ENCODE measurements at places on chromosomes 1 and 21.
A peak's percentile ranks its signal among the peaks of the same experiment; 100 is the strongest.

DNA sequence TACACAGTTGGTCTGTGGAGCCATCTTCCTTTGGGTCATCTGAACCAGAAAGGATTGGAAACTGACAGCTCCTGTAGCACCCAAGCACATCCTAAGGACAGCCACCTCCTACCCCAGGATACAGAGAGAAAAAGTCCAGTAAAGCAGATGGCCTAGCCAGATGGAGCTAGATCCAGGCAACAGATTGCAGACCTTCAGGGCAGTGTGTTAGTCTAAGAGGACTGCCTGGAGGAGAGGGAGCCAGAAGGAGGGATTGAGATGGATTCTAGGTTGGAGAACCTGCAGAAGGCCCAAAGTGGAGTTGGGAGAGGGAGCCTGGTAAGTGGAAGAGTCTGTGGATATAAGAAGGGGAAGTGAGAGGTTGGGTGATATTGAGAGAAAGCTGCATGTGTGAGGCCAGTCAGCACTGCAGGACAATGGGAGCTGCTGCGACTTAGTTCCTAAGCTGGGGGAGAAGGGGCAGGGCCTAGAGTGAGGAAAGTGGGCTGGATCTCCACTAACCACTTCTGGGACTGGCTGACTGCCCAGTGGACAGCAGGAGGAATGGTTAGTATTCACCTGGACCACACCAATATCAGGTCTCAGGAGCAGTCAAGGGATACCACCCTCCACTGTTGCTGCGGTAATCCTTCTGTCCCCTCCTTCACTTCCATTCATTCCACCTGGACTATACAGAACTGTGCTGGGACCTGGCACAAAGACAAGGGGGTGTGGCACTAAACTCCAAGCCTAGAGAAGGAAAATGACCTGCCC is 13.4 kb downstream of the BCAN start:
- no peak for DNase-seq

DNA sequence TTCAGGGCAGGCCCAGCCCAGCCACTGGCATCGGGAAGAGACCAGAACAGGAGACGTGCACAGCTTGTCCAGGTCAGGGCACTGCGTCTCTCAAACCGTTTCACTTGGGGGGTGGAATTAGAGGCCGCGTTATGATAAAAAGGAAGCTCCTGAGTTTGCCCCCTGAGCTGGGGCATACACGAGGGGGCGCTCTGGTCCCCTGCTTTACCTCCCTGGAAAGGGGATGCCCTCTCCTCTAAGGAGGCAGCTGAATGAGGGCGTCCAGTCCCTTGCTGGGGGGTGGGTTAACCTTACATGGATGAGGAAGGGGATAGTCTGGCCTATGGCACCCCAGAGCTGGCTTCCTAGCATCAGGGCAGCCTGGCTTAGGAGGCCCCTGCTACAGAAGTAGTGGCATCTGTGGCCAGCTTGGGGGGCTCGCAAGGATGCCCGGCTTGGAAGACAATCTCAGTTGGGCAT is 2.3 kb downstream of the MYOG start:
- DNase-seq = no peak

- DNase-seq = no peak
Measured at GRCh38 chr1:207840380-207840779, 70.5 kb downstream of the CD34 start.

DNA sequence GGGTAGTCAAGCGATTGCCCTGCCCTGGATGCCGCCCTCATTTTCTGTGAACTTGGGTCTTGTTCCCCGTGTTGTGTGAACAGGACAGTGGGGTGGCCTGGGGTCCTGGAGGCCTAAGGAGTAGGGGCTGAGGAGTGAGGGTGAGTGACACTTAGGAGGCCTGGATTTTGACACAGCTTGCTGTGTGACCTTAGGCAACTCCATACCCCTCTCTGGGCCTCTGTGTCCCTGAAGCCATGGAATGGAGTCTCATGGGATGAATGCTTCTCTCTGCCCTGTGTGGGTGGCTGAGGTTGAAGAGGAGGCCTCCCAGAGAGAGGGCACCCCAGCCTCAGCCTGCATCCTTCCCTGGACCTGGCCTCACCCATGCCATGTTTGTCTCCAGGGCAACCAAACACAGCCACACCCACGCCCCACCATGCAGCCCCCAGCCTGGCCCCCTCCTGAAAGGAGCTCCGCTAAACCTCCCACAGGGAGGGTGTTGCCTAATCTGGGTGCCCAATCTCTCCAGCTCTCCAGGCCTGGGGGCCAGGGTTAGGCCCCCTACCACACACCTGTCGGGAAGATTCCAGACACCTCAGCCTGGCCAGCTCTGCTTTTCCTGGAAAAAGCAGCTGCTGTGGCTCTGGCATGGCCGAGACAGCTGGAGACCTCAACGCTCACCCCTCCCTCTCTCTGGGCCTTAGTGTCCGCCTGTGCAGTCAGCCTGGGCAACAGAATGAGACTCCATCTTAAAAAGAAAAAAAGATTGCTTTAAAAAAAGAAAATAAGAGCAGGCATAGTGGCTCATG is 9.9 kb downstream of the MYOM3 start:
- no peak for DNase-seq

DNA sequence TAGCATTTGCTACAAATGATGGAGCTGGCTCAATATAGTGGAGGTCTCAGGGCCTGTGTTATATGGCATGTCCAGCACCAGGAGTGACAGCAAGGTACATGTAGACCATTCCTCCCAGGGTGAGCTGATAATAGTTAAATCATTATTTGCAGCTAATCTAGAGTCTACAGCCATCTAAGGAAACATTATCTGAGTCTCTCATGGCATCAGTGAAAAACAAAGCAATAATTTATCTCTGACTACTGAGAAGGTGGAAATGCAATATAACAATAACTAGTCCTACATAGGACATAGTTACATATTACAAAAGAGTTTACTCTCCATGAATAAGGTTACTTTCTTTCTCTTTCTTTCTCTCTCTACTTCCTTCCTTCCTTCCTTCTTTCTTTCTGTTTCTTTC is 143.4 kb upstream of the KCNK2 start:
- DNase-seq = no peak

DNA sequence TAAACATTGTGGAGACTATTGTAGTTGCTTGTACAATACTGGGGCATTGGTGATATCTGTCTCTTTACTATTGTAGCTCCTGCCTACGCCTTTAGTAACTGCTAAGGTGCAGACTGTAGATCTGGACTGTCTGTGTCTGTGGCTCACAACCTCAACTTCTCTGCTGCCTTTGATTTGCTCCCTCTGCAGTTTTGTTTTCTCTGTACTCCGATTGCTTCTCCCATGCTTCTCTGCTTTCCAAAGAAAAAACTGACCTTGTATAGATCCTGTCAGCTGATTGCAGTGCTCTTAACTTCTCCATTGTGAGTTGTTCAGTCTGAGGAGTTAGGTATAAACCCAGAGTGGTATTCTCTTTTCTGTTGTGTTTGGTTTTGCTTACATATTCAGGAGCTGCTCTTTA is 15.3 kb downstream of the MAGI3 start:
- DNase-seq = no peak

- no peak for DNase-seq
Measured at GRCh38 chr1:227102056-227102455, 162.0 kb downstream of the COQ8A start.

DNA sequence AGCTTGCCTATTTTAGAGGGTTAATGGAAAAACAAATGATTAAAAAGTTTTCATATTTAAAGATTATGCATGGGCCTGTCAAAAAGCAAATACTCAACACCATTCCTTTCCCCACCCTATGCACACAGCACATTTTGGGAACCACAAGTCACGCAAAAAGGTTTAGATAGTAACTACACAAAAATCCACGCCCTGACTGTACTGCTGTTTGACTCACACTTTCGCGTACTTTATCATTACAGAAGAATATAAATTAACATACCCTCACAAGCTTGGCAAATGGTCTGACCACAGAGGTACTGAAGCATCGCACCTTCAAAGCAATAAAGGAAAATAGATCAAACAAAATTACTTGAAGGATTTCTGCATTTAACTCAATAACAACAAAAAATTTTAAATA is 1.4 kb downstream of the ATP5PO start:
- no peak for DNase-seq

GRCh38 chr1:242718967-242719366 is 194.5 kb upstream of the PLD5 start:
- no peak for DNase-seq

DNA sequence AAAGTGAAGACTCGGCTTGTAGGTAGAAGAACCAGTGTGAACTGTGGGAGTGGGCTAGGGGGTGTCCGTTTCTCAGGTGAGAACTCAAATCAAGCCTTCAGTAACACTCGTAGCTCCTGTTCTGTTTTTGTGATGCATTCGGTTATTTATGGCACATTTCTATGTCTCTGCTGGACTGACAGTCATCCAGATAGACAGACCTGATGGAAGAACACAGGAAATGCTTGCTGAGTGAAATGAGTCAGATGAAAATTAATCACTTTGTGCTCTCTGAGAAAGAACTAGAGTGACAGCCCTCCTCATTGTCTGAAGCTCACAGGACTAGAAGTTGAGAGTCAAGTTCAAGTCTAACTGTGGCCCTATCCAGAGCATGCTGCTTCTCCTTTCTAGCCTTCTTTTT is 360.1 kb upstream of the PLXNA2 start:
- DNase-seq = no peak

- no peak for DNase-seq
Measured at GRCh38 chr1:75970631-75971030, 38.4 kb upstream of the ASB17 start.

DNA sequence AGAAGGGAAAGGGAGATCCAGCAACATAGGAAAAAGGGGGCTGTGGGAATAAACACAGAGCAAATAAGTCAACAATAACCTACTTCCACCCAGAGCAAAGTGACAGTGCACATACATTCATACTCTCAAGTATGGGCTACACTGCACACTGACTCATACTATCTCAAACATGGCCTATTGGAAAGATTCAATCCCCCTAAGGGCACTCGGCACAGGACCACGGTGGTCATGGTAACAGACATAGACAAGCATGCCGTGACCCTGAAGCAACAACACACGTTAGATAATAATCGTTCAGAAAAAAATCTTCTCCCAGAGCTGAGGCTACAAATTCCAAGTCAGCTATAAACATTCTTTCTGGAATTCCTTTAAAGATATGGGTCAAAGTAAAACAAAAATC is 16.8 kb upstream of the JAK1 start:
- peak; percentile 76 for DNase-seq

- peak; percentile 78 for DNase-seq
Measured at GRCh38 chr1:118151312-118151937, 33.6 kb downstream of the SPAG17 start.

DNA sequence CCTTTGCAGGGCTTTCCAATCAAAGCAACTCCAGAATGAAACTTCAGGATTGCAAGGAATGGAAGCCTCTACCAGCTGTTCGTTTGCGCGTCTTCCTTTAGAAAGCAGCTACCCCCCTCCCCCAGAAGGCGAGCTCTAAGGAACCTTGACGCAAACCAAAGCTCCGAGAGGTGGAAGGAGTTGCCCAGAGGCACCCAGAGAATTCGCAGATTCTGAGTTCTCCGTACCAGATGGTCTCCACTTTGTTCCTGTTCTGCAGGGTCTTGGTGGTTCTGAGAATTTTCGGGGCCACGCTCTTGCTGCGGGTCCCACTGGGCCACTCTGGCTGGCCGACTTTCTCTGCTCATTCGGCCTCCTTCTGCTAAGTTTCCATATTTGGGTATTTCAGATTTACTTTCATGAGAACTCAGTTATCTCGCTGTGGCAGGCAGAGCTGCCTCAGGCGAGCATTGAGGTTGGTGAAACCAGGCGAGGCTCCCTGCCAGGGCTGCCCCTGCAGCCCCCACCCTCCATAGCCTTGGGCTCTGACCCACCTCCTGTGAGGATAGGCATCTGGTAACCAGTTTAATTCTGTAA is 801 bp downstream of the TRAF5 start:
- peak; percentile 71 for DNase-seq

GRCh38 chr1:233993651-233994050 is 89.2 kb downstream of the SLC35F3 start:
- DNase-seq = no peak

GRCh38 chr1:17488995-17489767 is 49.7 kb upstream of the RCC2 start:
- peak; percentile 13 for DNase-seq

DNA sequence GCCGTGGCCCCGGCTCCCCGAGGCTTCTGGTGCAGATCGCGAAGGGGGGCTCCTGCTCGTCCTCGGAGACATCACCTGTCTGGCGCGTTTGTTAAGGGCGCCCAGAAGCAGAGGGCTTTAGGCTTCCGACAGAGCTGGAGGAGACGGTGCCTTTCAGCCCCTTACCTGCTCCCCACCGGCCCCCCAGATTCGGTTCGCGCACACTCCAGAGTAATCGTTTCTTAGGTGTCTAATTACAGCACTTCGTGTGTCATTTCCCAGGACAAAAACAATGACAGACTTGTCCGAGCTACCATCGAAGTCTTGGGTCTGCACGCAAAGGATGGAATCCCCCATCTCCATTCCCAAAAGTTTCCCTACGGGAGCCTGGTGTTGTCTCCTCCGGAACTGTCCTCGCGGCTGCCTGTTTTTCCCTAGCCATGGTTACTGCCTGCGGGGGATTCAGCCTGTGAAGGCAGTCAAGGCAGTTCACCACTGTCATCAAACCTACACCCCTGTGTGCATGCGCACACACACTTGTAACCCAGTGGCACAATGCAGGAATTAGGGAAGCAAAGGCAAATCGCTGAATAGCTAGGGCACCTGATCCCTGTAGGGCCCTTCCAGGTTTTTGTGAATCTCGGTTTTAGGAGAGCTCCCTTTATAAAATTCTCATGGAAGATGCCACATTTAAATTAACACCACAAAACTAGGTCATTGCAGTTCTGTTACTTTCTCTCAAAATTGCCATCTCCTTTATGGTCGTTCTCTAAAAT is 738 bp upstream of the CDC42BPA start:
- DNase-seq = peak; percentile 38

DNA sequence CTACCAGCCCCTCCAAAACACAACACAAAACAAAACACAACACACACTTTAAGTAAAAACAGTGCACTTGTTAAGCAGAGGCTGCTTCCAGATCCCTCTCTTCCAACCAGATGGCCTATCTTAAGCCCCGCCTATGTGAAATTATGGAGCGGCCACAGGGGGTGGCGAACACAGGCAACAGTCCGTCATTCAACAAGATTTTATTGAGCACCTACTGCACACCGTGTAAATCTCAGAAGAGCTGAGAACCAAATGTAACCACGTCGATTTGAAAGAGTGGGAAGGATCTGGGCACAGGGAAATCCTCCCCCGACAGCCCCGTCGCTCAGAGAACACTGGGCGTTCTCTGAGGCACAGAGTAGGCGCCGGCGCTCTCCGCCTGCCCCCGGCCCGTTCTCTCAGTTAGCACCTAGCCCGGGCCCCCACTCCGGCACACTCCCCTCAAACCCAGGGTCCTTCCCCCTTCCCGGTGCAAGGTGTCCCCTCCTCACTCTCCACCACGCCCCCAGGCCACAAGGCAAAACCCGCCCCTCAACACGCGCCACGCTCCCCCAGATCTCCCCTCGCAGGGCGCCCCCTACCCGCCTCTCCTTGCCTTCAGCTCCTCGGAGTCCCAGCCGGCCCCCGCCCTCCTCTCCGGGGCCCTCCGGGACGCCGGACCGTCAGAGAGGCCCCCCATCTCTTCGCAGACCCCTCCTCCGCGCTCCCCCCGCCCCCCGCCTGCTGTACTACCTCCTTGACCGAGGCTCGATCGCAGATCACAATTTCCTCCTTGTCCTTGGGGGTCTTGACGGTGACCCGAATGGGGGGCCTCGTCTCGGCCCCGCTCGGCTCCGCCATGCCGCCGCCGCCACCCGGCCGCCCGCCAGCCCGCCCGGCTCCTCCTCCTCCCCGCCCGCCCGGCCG is 483 bp downstream of the UBQLN4 start:
- peak; percentile 76 for DNase-seq

GRCh38 chr1:119715542-119715941 is 3.8 kb downstream of the PHGDH start:
- peak; percentile 20 for DNase-seq
